Activated CD4-positive, alpha-beta T cell treated with anti-CD3 and anti-CD28 coated beads for 24 hours (primary cell): ENCODE measurements at places on chromosomes 5 and 9.

- DNase-seq, result no peak
Observed at GRCh38 chr9:93316726-93317494, 133.0 kb downstream of the WNK2 start.

DNA sequence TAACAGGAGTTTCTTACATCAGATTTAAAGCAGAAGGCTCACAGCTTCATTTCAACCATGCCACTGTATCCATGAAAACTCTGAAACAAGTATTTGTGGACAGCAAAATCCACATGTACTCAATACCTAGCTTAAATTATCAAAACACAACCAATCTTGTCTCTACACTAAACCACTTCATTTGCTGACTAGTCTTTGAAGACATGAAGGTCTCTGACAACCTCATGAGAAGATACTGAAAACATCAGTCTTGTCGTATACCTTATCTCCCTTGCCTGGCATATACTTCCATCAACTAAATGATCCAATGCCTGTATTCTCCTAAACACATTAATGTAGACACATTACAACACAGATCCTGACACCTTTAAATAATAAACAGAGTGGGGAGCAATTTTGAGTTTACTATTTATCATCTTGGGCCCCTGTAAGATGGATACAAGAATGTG is 2.9 kb downstream of the RPS23 start:
- no peak for DNase-seq

GRCh38 chr9:87512311-87512710 is 14.6 kb downstream of the DAPK1 start:
- DNase-seq, result no peak

- no peak for DNase-seq
Observed at GRCh38 chr9:90942555-90942954, 140.9 kb downstream of the SYK start.

DNA sequence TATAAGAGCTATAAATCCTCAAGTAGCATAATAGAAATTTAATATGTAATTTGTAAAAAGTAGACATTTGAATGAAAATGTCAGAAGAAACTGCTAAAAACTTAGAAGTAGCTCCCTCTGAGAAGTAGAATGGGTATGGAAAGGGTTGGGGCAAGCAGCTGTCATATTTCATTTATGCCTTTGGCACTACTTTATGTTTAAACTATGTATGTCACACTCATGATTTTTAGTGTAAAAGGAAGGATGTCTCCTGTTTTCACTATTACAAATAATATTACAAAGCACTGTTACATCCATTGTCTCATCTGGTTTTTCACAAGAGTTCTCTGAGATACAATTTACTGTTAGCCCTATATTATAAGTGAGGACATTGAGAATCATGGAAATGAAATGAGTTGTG is 96.3 kb upstream of the ZNF462 start:
- DNase-seq, result no peak

DNA sequence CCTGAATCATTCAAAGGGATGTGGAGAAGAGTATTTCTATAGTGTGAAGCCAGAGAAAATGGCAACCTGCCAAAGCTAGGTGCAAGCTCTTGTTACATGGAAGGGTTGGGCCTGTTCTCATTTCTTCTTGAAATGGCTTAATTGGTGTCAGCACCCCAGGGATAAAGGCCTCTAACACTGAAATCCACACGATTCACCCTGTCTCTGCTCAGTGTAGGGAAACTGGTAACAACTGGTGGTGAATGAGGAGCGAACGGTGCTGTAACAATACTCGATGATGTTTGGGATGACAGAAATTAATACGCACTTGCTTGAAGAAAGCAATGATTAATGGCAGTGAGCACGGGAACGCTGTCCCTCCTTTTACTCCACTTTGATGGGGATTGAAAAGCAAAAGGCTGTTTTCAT is 16.2 kb downstream of the PBX3 start:
- no peak for DNase-seq

DNA sequence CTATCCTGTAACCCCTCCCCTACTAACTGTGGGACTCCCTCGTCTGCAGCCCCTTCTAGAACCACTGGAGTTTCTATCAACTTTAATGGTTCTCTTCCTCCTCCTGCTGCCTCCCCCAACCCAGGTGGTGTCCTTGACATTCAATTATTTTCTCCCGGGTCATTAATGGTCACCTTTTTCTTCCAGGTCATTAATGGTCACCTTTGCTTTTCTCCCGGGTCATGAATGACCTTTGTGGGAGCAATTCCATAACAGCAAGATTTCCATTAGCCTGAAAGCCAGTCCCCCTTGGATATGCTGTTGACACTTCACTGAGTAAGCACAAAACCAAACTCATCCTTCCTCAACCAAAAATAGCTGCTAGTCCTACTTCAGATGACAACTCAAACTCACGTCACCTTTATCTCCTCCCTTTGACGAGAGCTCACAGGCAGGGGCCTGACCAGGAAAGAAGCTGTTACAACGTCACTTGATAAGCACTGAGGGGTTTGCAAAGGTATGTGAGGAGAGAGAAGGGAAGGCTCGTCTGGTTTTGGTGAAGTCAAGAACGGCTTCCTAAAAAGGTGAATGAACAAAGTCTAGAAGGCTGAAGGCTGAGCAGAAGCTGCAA is 10.9 kb downstream of the CCDC127 start:
- no peak for DNase-seq
